ENCODE measurements at places on chromosomes 4 and X. TPM values are rescaled to one million over a fixed set of nuclear protein-coding genes. Genes with fewer than 3 reads are reported as not detected.

GRCh38 chr4:157271166-157271869 is 50.8 kb downstream of the GRIA2 start:
- no peak for DNase-seq
- no peaks in the 10 kb centered on the region for H3K36me3 ChIP-seq
- no peak overlapping the region for H3K27ac ChIP-seq
- no peaks in the 10 kb centered on the region for H3K4me1 ChIP-seq
- no peaks in the 10 kb centered on the region for H3K27me3 ChIP-seq

- H3K27me3 ChIP-seq, result no peaks in the 10 kb centered on the region
- no peak overlapping the region for H3K27ac ChIP-seq
- H3K4me3 ChIP-seq, result no peak overlapping the region
- no peak for DNase-seq
- no peaks in the 10 kb centered on the region for H3K36me3 ChIP-seq
- H3K4me1 ChIP-seq, result peaks cover 8% of the 10 kb centered on the region
These were observed 45.8 kb upstream of the BBS12 start for GRCh38 chr4:122686691-122687090.

DNA sequence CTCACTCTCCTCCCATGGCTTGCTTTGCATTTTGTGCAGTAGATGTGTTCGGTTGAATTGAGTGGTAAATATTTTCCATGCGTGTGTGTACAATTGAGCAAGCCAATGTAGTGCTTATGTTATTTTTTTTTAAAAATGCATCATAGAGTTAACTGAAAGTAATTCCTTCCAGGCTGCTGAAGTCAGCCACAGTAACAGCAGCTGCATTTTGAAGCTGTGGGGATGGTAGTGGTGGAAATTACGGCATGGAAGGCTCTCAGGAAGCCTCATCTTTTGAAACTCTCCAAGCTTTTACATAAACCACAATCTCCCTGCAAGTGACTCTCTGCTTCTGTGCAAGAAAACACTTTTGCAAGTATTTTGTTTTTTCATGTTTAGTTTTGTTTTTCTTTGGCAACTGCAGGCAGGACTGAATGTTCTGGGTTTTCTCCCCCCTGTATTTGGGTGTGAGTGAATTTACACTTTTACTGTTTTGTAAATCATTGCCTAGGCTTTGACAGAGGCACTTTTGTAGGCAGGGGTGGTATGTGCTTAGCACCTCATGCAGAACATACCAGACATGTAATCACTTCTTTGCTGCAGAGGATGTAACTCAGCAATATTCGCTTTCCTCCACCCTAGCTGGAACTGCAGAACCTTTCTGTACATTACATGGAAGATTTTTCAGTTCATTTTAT is 56.2 kb downstream of the LRRC66 start:
- no peak overlapping the region for H3K27ac ChIP-seq
- H3K36me3 ChIP-seq, result no peaks in the 10 kb centered on the region
- no peaks in the 10 kb centered on the region for H3K4me1 ChIP-seq
- H3K27me3 ChIP-seq, result no peaks in the 10 kb centered on the region

DNA sequence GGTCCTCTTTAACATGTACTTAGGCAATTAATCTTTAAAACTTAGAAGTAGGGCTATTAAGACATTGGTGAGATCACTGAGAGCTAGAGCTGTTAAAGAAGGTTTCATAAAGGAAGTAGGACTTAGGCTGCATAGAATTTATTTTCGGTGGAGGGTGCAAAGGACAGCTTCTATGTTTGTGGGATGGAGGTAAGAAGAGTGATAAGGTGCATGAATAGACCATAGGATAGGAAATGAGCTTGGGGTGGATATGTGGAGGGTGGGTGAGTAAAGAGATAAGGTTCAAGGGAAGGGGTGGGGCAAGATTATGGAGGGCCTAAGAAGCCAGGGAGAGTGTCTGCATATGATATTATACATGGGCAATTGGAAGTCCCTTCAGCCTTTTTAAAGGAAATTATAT is 15.9 kb downstream of the RTL9 start:
- H3K4me1 ChIP-seq, result no peaks in the 10 kb centered on the region
- no peak for DNase-seq

GRCh38 chr4:8895295-8895694 is 23.7 kb upstream of the HMX1 start:
- H3K4me3 ChIP-seq, result no peak overlapping the region
- H3K27ac ChIP-seq, result no peak overlapping the region
- peaks cover 26% of the 10 kb centered on the region for H3K27me3 ChIP-seq
- no peaks in the 10 kb centered on the region for H3K36me3 ChIP-seq

GRCh38 chr4:80235451-80235850 is 31.0 kb upstream of the FGF5 start:
- DNase-seq, result no peak
- no peaks in the 10 kb centered on the region for H3K36me3 ChIP-seq
- no peaks in the 10 kb centered on the region for H3K27me3 ChIP-seq
- peak overlapping the region; percentile 95 for H3K27ac ChIP-seq
- H3K4me1 ChIP-seq, result peaks cover 68% of the 10 kb centered on the region

DNA sequence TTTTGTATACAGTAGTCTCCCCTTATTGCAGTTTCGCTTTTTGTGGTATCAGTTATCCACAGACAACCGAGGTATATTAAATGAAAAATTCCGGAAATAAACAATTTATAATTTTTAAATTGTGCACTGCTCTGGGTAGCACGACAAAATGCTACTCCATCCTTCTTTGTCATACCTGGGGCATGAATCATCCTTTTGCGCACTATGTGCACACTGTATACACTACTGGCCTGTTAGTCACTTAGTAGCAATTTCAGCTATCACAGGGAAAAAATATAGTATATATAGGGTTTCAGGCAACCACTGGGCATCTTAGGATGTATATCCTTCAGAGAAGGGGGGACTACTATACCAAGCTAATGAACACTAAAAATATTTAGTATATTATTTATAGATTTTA is 198.8 kb upstream of the FAT4 start:
- H3K36me3 ChIP-seq, result no peaks in the 10 kb centered on the region
- no peak overlapping the region for H3K27ac ChIP-seq
- DNase-seq, result no peak
- no peaks in the 10 kb centered on the region for H3K4me1 ChIP-seq
- no peaks in the 10 kb centered on the region for H3K27me3 ChIP-seq
- H3K4me3 ChIP-seq, result no peak overlapping the region

- H3K27ac ChIP-seq, result no peak overlapping the region
- H3K4me3 ChIP-seq, result no peak overlapping the region
- DNase-seq, result no peak
- H3K27me3 ChIP-seq, result peaks cover 36% of the 10 kb centered on the region
- H3K4me1 ChIP-seq, result no peaks in the 10 kb centered on the region
- no peaks in the 10 kb centered on the region for H3K36me3 ChIP-seq
These were observed 124.3 kb upstream of the TRIM2 start for GRCh38 chr4:153079857-153080391.

DNA sequence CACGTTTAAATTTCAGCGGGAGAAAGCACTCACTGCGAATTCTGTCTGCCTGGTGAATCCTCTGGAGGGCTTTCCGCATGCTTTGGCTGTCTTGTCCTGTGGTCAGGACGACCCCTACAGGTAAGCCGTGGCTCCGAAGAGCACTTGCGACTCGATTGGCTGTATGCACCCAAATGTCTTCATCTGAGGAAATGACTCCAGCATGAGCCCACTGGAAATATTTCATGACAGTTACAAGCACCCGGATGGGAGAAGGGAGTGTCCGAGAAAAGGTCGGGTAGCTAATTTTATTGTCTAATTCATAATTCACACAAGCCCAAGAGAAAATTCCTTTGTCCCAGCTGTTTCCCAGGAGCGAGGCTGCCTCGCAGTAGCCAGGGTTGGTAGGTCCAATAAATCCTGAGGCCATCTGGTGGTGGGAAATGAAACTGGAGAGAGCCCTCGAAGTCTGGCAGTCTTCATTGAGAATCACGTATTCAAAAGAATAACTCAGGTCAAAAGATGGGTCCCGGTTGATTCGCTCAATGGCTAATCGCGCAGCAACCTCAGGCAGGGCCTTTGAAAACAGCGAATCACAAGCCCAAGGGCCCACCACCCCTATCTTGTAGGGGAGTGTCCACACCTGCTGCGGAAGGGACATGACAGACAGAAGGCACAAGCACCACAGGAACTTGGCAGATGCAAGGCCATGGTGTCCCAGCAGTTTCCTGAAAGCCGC is 6.6 kb downstream of the GUCY2F start:
- H3K27me3 ChIP-seq, result peaks cover 32% of the 10 kb centered on the region
- peak; percentile 11 for DNase-seq
- peaks cover 18% of the 10 kb centered on the region for H3K4me1 ChIP-seq
- H3K4me3 ChIP-seq, result peak overlapping the region; percentile 43
- no peaks in the 10 kb centered on the region for H3K36me3 ChIP-seq

- no peaks in the 10 kb centered on the region for H3K36me3 ChIP-seq
- H3K27ac ChIP-seq, result no peak overlapping the region
- H3K27me3 ChIP-seq, result no peaks in the 10 kb centered on the region
- peak; percentile 65 for DNase-seq
- H3K4me3 ChIP-seq, result no peak overlapping the region
- H3K4me1 ChIP-seq, result no peaks in the 10 kb centered on the region
These were observed 115.7 kb upstream of the ZXDA start for GRCh38 chrX:58025979-58026378.

- H3K36me3 ChIP-seq, result peaks cover 13% of the 10 kb centered on the region
- no peak overlapping the region for H3K4me3 ChIP-seq
- DNase-seq, result no peak
- no peak overlapping the region for H3K27ac ChIP-seq
These were observed 14.9 kb downstream of the NSDHL start for GRCh38 chrX:152845618-152846240.

DNA sequence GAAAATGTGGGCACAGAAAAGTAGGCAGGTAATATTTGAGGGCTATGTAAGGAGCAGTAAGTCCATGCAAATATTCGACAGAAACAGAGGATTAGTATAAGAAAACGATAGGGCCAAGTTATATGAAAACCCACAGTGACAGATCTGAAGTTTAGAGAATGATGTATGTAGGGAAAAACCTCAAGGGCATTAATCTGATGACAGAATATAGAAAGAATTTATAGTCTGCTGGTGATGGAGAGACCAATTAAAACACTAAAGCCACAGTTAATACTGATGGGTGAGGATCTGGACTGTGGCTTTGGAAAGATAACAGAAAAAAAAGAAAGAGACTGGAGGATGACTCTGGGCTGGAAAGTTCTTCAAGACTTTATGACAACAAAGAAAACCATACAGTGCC is 169.7 kb downstream of the PALLD start:
- H3K4me1 ChIP-seq, result peaks cover 52% of the 10 kb centered on the region
- H3K4me3 ChIP-seq, result no peak overlapping the region
- peak overlapping the region; percentile 55 for H3K27ac ChIP-seq
- peaks cover 24% of the 10 kb centered on the region for H3K36me3 ChIP-seq

DNA sequence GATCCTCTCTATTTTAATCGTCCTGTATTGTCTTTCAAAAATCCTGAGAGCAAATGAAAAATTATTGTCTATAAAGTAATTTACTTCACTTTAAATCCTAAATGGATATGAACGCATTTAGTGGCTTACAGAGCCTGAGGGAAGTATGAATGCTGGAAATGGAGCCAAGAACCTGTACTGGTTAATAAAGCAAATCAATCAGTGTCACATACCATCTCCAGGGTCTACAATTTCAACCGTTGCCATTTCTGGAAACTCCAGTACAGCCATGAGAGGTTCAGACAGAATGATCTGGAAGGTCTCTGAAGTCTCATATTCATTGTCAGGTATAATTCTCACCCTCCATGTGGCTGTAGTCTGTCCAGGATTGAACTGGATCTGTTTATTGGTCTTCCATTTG is 76.6 kb downstream of the FREM3 start:
- H3K27ac ChIP-seq, result no peak overlapping the region
- no peaks in the 10 kb centered on the region for H3K36me3 ChIP-seq
- H3K4me3 ChIP-seq, result no peak overlapping the region
- peaks cover 24% of the 10 kb centered on the region for H3K27me3 ChIP-seq
- no peaks in the 10 kb centered on the region for H3K4me1 ChIP-seq
- no peak for DNase-seq

TCEAL1 gene
- 33.0 TPM for total RNA-seq

TBX22 gene
- not detected for total RNA-seq

PCDH19 gene
- total RNA-seq, result 0.59 TPM

PAGE2B gene
- not detected for total RNA-seq

INTS12 gene
- total RNA-seq, result 14.8 TPM

RHOXF2B gene
- total RNA-seq, result not detected

USP51 gene
- total RNA-seq, result 4.3 TPM

PLAC1 gene
- total RNA-seq, result not detected

Data from osteoblast (primary cell).